Mesangial cell (primary cell): ENCODE measurements at places on chromosomes 16 and 17. TPM values are rescaled to one million over a fixed set of nuclear protein-coding genes. Genes with fewer than 3 reads are reported as not detected.

The PYCARD gene
- total RNA-seq = 37.3 and 88.6 TPM in 2 replicates

The PARN gene
- total RNA-seq = 17.3 and 18.6 TPM in 2 replicates

The PPP1R27 gene
- total RNA-seq = not detected in 2 replicates

The CIBAR2 gene
- not detected in 2 replicates for total RNA-seq

The TEX14 gene
- total RNA-seq = under 0.01 TPM in 1 of 2 replicates, not detected in the other

The TNK1 gene
- total RNA-seq = 2.6 and 4.6 TPM in 2 replicates

The SMIM22 gene
- total RNA-seq = not detected in 2 replicates

The MEOX1 gene
- not detected in 2 replicates for total RNA-seq

The AOC3 gene
- 0.38 TPM in 1 of 2 replicates, not detected in the other for total RNA-seq

The NPIPB9 gene
- total RNA-seq = 0.38 TPM in 1 of 2 replicates, not detected in the other

The FOXN1 gene
- total RNA-seq = not detected in 2 replicates

The TNS4 gene
- under 0.01 and 2.3 TPM in 2 replicates for total RNA-seq

The TEPSIN gene
- total RNA-seq = 18.6 and 27.9 TPM in 2 replicates

The TBC1D28 gene
- total RNA-seq = not detected in 2 replicates

The NOD2 gene
- total RNA-seq = under 0.01 TPM in 1 of 2 replicates, not detected in the other

The CLDN9 gene
- under 0.01 TPM in 1 of 2 replicates, not detected in the other for total RNA-seq

The DEXI gene
- total RNA-seq = 56.5 and 59.5 TPM in 2 replicates

The KRT33B gene
- not detected in 2 replicates for total RNA-seq

The RAB26 gene
- total RNA-seq = 0.65 and 5.7 TPM in 2 replicates

The EMP2 gene
- total RNA-seq = 3.9 and 8.5 TPM in 2 replicates

The TRIM47 gene
- total RNA-seq = 32.8 and 41.4 TPM in 2 replicates

The KCTD19 gene
- total RNA-seq = 0.16 and 0.38 TPM in 2 replicates

The RARA gene
- total RNA-seq = 26.7 and 68.7 TPM in 2 replicates

The NPIPA5 gene
- total RNA-seq = 2.0 and 2.3 TPM in 2 replicates

The SGCA gene
- total RNA-seq = not detected in 2 replicates

The SMG1 gene
- total RNA-seq = 31.0 and 35.6 TPM in 2 replicates

The OR3A3 gene
- total RNA-seq = not detected in 2 replicates

The TAT gene
- total RNA-seq = not detected in 2 replicates

The USP43 gene
- 4.6 and 8.4 TPM in 2 replicates for total RNA-seq

The KCNH4 gene
- total RNA-seq = not detected in 2 replicates

The SEC14L5 gene
- total RNA-seq = under 0.01 and 0.13 TPM in 2 replicates

The KIF18B gene
- total RNA-seq = 2.4 and 35.8 TPM in 2 replicates

The RUNDC3A gene
- total RNA-seq = 2.3 TPM in 1 of 2 replicates, not detected in the other

The ST6GALNAC1 gene
- 0.25 TPM in 1 of 2 replicates, not detected in the other for total RNA-seq

The GP2 gene
- not detected in 2 replicates for total RNA-seq

The METTL2A gene
- total RNA-seq = 17.6 and 21.0 TPM in 2 replicates

The KCNH6 gene
- total RNA-seq = not detected in 2 replicates

The TMEM92 gene
- 8.0 and 11.0 TPM in 2 replicates for total RNA-seq

The VEZF1 gene
- 63.3 and 65.2 TPM in 2 replicates for total RNA-seq

The GPR142 gene
- not detected in 2 replicates for total RNA-seq

The PRCD gene
- total RNA-seq = 0.33 and 0.38 TPM in 2 replicates

The SLC6A2 gene
- total RNA-seq = not detected in 2 replicates

The CTRB2 gene
- total RNA-seq = not detected in 2 replicates

The GAS2L2 gene
- total RNA-seq = not detected in 2 replicates

The KRT32 gene
- not detected in 2 replicates for total RNA-seq

The IGFALS gene
- 0.25 TPM in 1 of 2 replicates, not detected in the other for total RNA-seq

The CENPX gene
- total RNA-seq = 33.2 and 170 TPM in 2 replicates

The NKD1 gene
- under 0.01 and 0.38 TPM in 2 replicates for total RNA-seq

The CFAP97D1 gene
- not detected in 2 replicates for total RNA-seq

The MEFV gene
- total RNA-seq = not detected in 2 replicates

The SULT1A4 gene
- 1.4 and 2.1 TPM in 2 replicates for total RNA-seq

The GPR139 gene
- total RNA-seq = not detected in 2 replicates

The TBC1D3K gene
- under 0.01 TPM in 1 of 2 replicates, not detected in the other for total RNA-seq

The FOXJ1 gene
- total RNA-seq = 0.81 and 5.8 TPM in 2 replicates

The SAMD14 gene
- total RNA-seq = 5.9 and 10.9 TPM in 2 replicates
